NK-92 treated with Interleukin-12 subunit alpha and Interleukin-12 subunit beta, amount 100 ng/mL, for 24 hours (cell line): ENCODE measurements at places on chromosomes 4 and X.
A peak's percentile ranks its signal among the peaks of the same experiment; 100 is the strongest.

DNA sequence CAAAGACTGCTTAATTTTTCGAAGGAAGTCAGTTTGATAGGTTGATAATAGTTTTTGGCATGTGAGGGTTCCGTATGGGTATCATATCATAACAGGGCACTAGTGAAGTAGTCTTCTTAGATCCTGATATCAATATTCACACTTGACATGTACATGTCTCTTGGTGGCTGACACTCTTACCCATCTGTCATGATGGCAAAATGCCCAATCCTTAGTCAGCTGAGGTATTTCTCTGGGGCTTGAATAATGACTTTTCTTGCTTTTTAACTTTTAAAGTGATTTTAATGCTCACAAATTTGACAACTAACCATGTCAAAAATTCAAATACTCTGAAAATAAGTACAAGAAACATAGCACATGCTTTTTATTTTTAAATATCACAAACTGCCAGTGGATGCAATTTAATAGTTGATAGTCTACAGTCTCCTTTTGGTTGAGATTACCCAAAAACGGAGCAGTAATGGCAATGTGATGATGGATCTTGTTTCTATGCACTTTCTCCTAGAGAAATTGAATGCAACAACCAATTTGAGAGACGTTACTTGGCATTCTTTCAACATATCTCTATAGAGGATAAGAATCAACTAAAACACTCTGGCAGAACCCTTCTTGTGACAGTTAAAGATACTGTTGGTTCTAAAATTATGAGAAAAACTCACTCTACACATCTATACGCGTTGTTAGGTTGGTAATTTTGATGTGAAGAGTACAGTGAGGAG lies 552.9 kb upstream of the PABPC4L start:
- no peak for DNase-seq

GRCh38 chr4:20681271-20681670 lies 19.0 kb upstream of the PACRGL start:
- DNase-seq, result no peak

DNA sequence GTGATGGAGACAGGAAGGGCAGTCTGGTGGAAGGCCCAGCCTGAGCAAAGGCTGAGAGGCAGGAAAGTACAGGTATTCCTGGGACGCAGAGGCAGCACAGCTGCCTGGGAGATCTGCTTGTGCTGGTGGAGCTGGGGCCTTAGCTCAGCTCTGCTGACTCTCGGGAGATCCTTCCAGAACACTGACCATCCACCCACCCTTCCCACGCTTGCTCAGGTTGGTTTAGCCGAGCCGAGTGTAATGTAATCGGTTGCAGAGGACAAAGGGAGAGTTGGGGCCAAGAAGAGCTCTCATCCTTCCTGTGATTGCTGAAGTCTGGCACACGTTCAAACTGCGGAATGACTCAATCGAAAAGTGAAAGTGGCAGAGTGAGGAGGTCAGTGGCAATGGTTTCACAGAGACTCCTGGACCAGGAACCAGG lies 43.1 kb upstream of the GPR78 start:
- DNase-seq, result no peak

DNA sequence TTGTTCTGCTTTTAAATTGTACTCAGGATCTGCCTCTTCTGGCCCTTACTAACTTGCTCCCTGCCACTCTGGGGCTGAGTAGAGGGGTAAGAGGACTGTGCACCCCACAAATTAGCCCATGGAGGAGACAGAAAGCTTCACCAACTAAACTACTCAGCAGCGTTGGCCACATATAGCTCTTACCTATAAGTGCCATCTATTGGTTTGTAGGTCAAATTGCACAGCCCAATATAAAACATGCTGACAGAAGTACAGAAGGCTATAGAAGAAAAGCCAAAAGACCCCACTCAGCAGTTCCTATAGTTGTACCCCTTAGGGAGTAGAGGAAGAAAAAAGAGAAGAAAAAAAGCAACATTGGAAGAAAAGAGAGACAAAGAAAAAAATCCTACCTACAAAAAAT lies 341.2 kb upstream of the FMR1 start:
- DNase-seq, result no peak

DNA sequence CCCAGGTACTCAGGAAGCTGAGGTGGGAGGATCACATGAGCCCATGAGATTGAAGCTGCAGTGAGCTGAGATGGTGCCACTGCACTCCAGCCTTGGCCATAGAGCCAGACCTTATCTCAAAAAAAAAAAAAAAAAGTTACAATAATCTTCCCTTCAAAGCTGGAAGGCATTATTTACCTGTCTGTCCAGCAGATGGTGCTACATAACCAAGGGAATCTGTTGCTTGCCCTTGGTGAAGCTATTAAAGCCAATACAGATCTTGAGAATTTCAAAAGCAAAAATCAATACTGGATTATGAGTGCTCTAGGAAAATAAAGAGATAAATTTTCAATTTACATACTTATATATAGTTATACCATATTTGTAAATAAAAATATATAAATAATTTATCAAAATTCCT lies 25.9 kb downstream of the PKD2 start:
- DNase-seq, result no peak

- DNase-seq, result no peak
Measured at GRCh38 chrX:153537526-153538295, 20.3 kb downstream of the ATP2B3 start.

DNA sequence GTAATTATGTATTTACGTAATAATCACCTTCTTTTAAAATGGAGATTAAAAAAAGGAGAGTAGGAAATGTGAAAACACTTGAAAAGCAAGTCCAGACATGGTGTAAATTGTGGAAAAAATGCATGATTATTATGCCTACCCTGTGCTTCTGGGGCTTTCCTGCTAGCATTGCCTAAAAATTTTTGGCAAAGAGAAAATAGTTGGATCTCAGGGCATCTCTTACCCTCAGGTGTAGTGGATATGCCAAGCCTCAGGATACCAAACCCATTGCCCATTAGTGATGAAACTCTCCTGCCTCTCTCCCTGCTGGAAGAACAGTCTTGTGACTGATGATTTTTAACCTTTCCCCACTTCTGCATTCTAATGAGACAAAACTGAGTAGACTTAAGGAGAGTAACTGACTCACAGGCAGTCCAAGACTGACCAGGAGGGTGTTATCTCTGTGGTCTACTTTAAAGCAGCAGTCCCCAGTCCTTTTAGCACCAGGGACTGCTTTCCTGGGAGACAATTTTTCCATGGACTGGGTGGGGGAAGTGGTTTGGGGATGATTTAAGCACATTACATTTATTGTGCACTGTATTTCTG lies 174.6 kb downstream of the ZNF330 start:
- DNase-seq, result no peak

GRCh38 chr4:36343501-36344175 lies 62.2 kb downstream of the DTHD1 start:
- no peak for DNase-seq

DNA sequence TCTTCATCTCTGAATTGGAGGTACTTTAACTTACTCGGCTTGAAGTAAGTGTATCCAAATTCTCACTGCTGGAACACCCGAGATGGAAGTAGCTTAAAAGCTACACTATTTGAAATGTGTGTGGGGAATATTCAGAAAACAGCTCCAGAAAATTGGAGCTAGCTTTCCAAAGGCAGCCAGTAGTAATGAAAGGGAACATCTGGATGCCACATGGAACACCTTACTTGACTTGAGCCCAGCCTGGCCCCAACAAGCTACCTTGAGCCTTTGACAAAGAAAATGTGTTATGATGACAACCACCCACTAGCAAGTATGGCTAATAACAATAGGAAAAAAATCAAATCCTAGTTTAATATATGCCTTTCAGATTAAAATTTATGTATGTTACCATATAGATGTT lies 161.5 kb downstream of the PRDM5 start:
- DNase-seq, result no peak

- DNase-seq, result no peak
Measured at GRCh38 chrX:8048466-8048865, 121.3 kb upstream of the PNPLA4 start.

- DNase-seq, result no peak
Measured at GRCh38 chrX:590693-591404, 39.7 kb upstream of the SHOX start.

DNA sequence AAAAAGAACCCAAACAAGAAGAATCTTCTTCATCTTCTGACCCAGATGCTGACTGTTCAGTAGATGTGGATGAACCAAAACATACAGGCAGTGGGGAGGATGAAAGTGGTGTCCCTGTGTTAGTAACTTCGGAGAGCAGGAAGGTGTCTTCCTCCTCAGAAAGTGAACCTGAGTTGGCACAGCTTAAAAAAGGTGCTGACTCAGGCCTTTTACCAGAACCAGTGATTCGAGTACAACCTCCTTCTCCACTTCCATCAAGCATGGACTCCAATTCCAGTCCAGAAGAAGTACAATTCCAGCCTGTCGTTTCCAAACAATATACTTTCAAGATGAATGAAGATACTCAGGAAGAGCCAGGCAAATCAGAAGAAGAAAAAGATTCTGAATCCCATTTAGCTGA lies 307.0 kb downstream of the ANK2 start:
- no peak for DNase-seq

DNA sequence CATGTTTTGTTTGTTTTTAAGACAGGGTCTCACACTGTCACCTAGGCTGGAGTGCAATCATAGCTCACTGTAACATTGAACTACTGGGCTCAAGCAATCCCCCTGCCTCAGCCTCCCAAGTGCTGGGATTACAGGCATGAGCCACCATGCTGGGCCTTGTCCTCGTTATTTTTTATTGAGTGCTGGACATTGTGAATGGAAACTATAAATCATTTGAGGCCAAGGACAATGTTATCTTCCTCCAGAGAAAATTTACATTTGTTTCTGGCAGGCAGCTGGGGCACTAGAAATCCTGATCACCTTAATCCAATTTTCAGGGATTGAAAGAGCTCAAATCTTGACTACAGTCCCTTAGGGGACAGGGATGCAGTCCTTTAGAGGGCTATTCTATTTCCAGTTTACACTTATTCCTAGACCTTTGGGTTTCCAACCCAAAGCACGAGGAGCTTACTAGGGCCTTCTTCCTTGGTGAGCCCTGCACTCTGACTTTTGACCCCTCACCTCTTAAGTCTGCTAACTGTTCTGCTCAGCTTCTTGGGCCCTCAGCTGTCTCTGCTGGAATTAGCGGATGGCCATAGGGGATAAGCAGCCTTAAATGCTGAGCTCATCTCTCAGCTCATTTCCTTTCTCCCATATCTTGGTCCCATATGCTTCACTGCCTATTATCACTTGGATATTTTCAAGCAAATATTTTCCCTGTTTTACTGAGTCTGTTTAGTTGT lies 23.0 kb upstream of the PDZD4 start:
- DNase-seq, result no peak

DNA sequence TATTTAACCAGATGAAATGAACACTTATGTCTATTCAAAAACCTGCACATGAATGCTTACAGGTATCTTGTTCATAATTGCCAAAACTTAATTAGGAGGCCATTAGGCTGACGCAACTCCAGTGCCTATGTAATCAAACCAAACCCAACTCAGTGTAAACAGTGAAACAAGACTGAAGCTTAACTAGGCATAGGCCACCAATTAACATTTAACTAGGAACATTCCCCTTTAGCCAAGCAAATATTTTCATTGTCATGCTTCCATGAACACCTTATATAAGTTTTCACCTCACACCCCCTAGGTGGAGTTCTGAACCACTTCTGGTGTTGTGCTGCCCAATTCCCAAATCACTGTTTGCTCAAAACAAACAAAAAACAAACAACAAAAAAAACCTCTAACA lies 686.0 kb downstream of the STPG2 start:
- no peak for DNase-seq

GRCh38 chrX:9355739-9356138 lies 109.1 kb upstream of the TBL1X start:
- peak; percentile 36 for DNase-seq
